Nephron progenitor cell (in vitro differentiated cells): ENCODE measurements at places on chromosomes 12 and 14.

DNA sequence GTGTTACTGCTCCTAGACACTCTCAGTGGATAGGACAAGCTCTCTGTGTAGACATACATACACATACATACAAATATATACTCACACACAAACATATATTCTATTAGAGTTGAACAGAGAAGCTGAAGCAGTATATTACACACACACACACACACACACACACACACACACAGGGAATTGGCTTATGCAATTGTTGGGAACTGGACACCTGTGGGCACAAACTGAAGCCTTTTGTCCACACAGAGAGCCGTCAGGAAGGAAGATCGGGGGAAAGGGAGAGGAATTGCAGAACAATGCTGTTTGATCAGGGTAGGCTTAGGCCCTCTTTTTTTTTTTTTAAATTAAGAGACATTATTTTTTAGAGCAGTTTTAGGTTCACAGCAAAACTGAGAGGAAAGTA lies 180.7 kb upstream of the DDHD1 start:
- DNase-seq: no peak

DNA sequence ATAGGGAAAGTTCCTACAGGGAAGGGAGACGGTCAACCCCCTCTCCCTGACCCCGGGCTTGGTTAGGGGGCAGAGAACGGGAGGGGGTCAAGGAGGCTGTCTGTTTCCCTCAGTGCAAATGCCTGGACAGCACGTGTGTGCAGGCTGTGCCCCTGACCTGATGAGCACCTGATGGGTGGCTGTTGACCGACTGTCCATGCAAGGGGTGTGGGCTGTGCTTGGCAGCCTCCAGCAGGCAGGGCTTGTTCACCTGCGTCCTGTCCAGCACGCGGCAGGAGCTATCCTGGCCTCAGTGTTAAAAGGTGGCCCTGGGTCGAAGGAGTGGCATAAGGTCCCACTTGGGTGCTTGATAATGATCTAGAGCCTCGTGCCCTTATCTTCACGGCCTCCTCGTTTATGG lies 221.0 kb downstream of the CACNA1C start:
- DNase-seq: no peak

DNA sequence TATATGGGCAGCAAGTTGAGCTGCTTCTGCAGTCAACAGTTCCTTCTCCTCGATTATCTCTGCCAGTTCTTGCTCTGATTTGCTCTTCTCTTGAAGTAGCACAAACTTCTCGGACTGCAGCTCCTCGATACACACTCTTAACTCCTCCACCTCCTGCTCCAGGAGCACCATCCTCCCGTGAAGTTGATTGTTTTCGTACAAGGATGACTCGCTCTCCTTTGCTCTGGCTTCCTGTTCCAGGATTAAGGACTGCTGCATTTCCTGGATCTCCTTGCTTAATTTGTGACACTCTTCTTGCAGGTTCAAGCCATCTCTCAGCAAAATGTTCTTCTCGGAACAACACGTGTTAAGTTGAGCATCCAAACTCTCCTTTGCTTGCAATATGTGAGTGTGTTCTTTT lies 56.2 kb upstream of the VPS33A start:
- DNase-seq: no peak

GRCh38 chr12:32533971-32534590 lies 134.7 kb downstream of the FGD4 start:
- DNase-seq: peak; percentile 22

GRCh38 chr12:79983986-79984620 lies 49.2 kb upstream of the PPP1R12A start:
- DNase-seq: no peak

GRCh38 chr14:102442241-102443211 lies 67.0 kb downstream of the ANKRD9 start:
- DNase-seq: no peak

GRCh38 chr14:51131516-51131915 lies 36.6 kb upstream of the TRIM9 start:
- no peak for DNase-seq

- peak; percentile 60 for DNase-seq
Measured at GRCh38 chr12:77925536-77926108, 94.9 kb downstream of the NAV3 start.

DNA sequence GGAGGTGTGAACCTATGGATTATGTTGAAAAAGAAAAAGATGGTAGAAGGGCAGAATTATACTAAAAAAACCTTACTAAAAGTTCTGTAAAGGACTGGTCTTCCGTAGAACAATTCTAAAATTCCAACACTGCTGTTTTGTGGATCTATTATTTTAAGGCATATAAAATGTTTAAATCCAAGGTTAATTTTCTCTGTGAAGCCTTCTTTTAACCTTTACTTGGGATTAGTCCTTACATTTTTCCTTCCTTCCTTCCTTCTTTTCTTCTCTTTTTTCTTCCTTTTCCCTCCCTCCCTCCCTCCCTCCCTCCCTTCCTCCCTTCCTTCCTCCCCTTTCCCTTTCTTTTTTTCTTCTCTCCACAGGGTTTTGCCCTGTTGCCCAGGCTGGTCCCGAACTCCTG lies 4.9 kb upstream of the GTSF1 start:
- no peak for DNase-seq

DNA sequence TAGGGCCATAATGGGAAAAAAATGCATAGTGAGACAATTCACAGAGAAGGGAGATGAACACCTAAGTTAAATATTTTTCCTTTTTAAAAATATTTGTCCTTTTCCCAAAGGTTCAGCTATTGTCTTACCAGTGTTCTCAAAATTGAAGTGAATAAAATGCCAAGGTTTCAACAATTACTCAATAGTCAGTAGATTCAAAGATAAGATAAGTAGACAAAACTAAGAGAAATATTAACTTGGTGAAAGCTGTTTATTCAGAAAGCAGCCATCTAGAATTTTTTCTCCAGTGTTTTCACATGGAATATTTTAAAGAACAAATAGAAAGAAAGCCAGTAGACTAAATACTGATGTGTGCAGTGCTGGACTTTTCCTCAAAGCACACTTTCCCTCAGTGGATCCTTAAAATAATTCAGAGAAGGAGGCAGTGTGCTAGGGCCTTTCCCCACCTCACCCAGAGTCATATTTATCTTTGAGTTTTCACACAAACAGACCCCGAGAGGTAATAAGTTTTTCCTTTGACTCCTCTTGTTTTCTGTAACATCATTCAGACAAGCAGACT lies 144.5 kb upstream of the PLEKHG7 start:
- DNase-seq: no peak

- DNase-seq: no peak
Measured at GRCh38 chr12:69514845-69515244, 44.7 kb downstream of the FRS2 start.

DNA sequence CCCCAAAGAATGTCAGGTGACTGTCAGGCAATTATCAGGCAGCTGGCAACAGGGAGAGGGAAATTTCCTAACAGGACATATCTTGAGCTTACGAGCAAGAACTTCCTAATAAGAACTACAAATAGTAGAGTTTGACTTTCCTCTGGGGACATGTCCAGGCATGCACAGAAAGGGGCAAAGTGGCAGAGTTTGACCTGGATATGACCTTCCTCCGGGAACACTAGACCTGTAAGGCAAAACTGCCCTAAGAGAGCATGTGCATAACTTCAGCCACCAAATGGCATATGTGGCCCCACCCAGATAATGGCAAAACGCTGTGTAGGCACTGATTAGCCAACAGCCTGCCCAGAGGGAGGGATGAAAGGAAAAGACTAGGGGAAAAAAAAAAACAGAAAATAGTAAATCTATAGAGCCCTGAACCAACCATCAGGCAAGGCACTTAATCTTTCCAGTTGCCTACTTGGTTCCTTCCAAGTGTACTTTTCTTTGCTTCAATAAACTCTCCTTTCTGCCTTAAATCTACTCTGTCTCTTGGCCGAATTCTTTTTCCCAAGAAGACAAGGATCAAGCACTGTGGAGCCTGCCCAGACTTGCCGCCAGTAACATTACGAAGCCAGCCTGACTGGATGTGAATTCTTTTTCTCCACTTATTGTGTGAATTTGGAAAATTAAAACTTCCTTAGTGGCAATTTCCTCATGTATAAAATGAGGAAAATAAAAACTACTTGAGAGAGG lies 164.1 kb downstream of the SPTSSA start:
- DNase-seq: no peak

GRCh38 chr12:4486980-4487379 lies 41.4 kb upstream of the FGF6 start:
- no peak for DNase-seq

- no peak for DNase-seq
Measured at GRCh38 chr12:67042697-67043131, 226.4 kb upstream of the CAND1 start.

DNA sequence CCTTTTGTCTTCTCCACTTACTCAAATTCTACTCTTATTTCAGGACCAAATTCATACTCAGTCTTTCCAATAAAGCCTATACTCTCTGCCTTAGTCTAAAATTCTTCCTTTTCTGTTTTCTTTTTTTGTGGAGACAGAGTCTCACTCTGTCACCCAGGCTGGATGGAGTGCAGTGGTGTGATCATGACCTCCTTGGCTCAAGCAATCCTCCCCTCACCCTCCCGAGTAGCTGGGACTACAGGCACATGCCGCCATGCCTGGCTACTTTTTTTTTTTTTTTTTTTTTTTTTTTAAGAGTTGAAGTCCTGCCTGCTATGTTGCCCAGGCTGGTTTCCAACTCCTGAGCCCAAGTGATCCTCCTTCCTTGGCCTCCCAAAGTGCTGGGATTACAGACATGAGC lies 11.9 kb downstream of the SRP54 start:
- no peak for DNase-seq

DNA sequence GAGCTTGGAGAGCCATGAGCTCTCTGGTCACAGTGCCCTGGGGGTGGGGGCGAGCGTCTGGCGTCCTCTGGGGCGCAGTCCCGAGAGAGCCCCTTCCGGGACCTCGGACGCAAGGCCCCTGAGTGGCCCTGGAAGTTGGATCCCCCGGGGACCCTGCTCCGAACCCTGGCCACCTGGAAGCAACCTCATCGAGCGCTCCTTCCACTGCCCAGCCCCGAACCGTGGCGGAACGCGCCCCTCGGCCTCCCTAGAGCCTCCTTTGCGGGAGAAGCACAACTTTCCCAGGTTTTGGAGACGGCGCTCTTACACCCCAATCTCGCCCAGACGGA lies 1.2 kb downstream of the NOS1 start:
- no peak for DNase-seq

GRCh38 chr14:77275041-77275580 lies 4.1 kb upstream of the NGB start:
- DNase-seq: no peak

DNA sequence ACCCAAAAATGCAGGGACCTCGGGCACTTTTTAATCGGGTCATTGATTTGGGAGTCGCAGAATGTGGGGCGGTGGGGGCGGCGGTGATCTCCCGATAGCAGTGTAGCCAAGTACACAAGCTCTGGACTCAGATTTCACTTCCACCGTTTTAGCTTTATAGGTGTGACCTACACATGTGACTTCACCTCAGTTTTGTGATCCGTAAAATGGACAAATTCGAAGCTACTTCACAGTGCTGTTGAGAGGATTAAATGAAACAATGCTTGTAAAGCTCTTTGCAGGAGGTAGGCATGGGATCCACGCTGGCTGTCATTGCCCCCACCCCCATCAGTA lies 478 bp downstream of the RITA1 start:
- DNase-seq: no peak

DNA sequence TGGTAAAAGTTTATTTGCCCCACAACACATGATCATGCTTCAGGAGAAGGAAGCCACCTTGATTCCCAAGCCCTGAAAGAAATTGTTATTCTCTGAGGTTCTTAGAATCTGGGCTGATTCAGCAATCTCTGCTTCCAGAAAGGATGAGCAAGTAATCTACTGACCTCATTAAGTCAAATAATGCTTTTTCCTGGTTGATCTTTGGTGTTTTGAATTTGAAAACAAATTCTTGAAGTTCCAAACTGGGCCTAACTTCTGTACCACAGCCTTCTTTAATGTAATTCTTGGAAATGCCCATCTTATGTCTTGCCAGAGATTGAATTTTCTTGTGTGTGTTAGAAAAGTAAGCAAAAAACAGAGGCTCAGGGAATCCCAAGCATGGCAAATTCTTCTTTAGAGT lies 319.2 kb upstream of the DDHD1 start:
- no peak for DNase-seq

DNA sequence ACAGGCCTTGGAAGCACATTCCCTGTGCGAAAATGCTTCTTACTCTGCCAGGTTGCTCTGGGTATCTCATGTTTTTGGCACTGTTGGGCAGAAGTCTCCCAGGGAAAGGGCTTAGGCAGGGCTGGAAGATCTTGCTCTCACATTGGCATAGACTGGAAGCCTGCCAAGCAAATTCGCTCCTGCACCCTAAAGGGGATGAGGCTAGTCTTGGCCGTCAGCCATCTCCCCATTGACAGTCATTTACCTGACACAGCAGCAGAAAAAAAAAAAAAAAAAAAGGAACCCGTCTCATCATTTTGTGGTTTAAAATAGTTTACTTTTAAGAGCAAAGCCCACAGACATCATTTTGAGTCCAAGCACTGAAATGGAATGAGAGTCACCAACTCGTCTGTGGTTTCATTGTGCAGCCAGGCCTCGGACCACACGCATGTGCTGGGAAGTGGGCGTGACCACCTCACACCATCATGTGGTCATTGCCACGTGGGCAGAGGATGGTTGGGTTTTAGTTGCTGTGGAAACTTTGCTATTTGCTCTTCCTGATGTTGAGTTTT lies 84.8 kb downstream of the NRXN3 start:
- DNase-seq: no peak

DNA sequence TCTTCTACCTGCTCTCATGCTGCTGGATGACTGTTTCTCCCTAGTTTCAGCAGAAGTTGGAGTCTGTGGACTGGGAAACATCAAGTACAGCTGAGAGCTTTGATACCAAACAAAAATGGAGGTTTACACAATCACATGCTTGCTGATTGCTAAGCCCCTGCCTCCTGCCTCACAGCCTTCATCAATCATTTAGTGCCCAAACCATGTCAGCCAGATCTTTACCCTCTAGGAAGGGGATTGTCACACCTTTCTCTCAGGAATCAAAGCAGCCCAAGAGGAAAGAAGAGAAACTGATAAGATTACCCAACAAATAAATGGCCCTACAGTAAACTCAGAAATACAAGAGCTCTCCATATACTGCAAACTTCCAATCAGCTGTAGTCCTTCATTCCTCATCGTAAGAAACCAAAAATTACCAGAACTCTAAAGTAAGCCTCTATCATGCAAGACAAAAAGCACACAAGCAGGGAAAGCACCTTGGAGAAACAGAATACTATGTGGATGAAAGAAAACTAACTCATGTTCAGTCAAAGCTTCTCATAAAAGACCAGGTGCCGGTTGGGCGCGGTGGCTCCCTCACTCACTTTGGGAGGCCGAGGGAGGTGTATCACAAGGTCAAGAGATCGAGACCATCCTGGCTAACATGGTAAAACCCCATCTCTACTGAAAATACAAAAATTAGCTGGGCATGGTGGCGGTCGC lies 63.6 kb upstream of the RESF1 start:
- DNase-seq: no peak
